CD4-positive, alpha-beta T cell (primary cell): ENCODE measurements at places on chromosomes 3 and 15.

GRCh38 chr15:86855307-86856291 lies 775.9 kb downstream of the AGBL1 start:
- H3K4me3 ChIP-seq: no peak overlapping the region
- no peaks in the 10 kb centered on the region for H3K27me3 ChIP-seq
- no peaks in the 10 kb centered on the region for H3K4me1 ChIP-seq
- H3K27ac ChIP-seq: no peak overlapping the region
- no peaks in the 10 kb centered on the region for H3K36me3 ChIP-seq

GRCh38 chr3:128895843-128896697 lies 16.6 kb downstream of the ACAD9 start:
- no peak overlapping the region for H3K4me3 ChIP-seq
- no peak for DNase-seq
- no peaks in the 10 kb centered on the region for H3K27me3 ChIP-seq
- H3K4me1 ChIP-seq: no peaks in the 10 kb centered on the region
- H3K36me3 ChIP-seq: peaks cover 73% of the 10 kb centered on the region

DNA sequence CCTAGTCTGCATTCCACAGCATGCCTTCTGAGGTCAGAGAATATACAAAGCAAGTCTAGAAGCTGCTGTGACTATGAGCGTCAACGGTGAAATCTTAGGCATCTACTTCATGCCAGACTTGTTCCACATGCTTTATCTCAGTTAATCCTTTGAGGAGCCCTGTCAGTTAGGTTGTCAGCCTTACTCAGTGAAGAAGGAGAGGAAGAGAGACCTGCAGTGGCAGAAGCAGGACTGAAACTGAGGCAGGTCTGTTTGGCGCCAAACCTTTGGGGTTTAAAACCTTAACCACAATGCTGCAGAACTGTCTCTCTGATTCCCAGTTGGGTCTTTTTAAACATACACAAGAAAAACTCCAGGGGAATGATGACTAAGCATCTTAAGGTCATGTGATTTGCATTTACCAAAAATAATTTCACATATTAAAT lies 139.0 kb upstream of the LIPC start:
- H3K27ac ChIP-seq: no peak overlapping the region
- DNase-seq: no peak
- H3K27me3 ChIP-seq: no peaks in the 10 kb centered on the region
- H3K4me3 ChIP-seq: no peak overlapping the region
- H3K4me1 ChIP-seq: no peaks in the 10 kb centered on the region

GRCh38 chr15:60121845-60122244 lies 117.7 kb downstream of the FOXB1 start:
- no peak overlapping the region for H3K4me3 ChIP-seq
- peaks cover 6% of the 10 kb centered on the region for H3K4me1 ChIP-seq
- H3K36me3 ChIP-seq: no peaks in the 10 kb centered on the region
- H3K27me3 ChIP-seq: no peaks in the 10 kb centered on the region
- DNase-seq: no peak

DNA sequence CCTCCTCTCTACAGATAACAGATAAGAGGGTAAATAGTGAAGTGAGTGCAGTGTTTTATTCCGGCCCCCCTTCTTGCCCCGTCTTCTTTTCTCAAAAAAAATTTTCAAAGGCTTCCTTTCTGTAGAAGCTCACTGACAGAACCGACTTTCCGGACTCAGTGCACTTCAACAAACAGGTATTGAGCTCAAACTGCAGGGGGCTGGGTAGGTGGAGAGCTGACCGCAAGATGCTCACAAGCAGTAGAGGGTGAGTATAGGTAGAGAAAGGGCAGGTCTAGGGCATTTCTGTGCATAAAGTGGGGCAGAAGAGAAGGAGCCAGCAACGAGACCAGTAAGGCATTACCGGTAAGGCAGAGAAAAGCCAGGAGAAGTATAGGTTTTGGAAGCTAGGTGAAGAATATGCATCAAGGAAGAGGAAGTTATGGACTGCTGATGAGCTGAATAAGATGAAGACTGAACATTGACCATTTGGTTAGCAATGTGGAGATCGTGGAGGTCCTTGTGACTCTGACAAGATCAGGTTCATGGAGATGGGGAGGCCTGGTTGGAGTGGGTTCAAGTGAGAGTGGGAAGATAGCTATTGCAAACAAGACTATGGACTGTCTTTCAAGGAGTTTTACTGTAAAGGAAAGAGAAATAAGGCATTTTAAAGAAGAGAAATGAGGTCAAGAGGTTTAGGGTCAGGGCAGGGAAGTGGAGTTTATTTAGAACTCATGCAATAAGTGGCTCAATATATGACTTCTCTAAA lies 97.4 kb downstream of the ST6GAL1 start:
- H3K36me3 ChIP-seq: peaks cover 13% of the 10 kb centered on the region
- peaks cover 68% of the 10 kb centered on the region for H3K4me1 ChIP-seq
- DNase-seq: peak; percentile 72
- H3K27me3 ChIP-seq: no peaks in the 10 kb centered on the region
- peak overlapping the region; percentile 61 for H3K27ac ChIP-seq

GRCh38 chr3:119620899-119621298 lies 23.2 kb downstream of the PLA1A start:
- H3K27ac ChIP-seq: no peak overlapping the region
- no peak overlapping the region for H3K4me3 ChIP-seq
- no peaks in the 10 kb centered on the region for H3K27me3 ChIP-seq
- DNase-seq: no peak
- H3K36me3 ChIP-seq: no peaks in the 10 kb centered on the region
- peaks cover under 1% of the 10 kb centered on the region for H3K4me1 ChIP-seq
